ENCODE measurements at places on chromosomes 1 and 21.

DNA sequence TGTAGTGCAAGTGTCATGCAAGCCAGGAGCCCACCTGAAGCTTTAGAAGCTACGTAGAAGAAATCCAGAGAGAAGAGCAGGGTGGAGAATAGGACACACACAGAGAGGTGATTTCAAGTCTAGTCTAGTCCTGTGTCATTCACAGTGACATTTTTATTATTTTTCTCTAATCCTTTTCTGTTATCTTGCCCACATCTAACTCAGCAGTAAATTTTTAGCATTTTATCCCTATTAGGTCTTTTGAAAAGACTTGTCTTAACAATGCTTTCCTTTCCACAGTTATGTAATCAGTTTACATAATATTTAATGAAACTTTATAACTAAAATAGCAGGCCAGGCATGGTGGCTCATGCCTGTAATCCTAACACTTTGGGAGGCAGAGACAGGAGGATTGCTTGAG lies 198.6 kb downstream of the ADGRL2 start:
- no peak for DNase-seq

- no peak for DNase-seq
Measured at GRCh38 chr1:205928317-205928716, 14.9 kb downstream of the SLC26A9 start.

DNA sequence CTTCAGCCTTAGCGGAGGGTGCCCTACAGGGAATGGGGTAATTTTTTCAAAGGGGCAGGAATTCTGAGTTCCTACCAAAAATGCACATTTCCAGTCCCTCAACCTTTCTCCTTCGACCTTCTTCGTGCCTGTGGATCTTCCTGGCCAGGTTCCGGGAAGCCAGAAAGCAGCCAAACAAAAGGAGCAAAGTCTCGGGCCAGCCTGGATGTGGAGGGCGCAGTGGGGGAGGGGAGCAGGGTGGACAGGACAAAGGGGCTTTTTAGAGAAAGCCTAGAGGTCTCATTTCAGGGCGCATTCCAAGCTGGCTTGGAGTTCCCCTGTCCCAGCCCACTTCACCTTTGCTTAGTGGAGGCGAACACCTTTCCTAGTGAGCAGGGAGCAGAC lies 2.9 kb upstream of the INAVA start:
- no peak for DNase-seq

DNA sequence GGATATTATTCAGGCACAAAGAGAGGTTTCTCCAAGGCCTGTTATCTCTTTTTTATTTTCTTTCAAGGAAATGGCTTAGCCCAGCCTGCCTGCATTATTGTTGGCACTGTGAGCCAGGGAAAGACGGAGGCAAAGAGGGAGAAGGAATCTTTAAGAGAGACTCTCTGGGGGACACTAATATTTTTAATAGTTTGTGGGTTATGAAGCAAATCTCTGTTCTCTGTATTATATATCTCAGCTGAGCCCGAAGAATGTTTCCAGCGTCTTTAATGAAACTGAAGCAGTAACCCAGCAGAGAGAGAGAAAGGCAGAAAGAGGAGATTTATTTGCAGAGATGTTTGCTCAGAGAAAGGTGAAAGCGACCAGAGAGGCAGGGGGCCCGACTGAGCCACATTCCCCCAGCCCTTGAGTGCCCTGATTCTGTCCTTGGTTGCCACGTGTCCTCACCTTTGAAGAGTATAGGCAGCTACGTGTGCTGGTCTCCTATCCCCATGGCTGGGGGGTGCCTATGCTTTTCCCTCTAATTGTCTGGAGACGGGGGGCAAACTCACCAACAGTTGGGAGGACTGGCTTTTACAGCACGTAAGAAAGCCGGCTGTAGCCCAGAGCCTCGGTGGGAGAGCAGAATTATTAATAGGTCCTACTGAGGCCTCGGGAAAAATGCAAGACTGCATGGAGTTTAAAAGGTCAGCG lies 166.4 kb downstream of the TRABD2B start:
- DNase-seq, result no peak

DNA sequence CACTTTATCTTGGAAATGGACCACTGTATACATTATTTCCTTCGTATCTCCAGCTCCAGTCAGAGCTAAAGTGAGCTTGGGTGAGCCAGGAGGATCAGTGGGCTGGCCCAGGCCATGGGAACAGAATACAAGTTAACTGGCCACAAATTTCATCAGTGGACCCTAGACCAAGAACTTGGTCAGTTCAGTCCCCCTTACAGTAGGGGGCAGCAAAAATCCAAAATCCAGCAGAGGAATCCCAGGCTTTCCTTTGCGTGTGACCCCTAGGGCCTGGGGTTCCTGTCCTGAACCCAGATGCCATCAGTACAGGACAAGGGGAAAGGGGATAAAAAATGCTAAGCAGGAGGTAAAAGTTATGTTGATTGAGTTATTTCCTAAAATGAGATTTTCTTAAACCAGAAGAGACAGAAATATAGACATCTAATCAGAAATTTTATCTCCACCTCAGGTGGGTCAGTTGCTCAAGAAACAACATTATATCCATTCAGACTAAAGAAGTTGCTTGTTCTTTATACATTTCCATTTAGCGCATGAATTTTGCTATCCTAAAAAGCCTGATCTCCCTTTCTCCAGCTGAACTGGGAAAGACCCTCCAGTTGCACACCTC lies 24.1 kb upstream of the LCE5A start:
- no peak for DNase-seq

GRCh38 chr1:247047260-247047659 lies 31.4 kb downstream of the ZNF670 start:
- DNase-seq, result no peak

DNA sequence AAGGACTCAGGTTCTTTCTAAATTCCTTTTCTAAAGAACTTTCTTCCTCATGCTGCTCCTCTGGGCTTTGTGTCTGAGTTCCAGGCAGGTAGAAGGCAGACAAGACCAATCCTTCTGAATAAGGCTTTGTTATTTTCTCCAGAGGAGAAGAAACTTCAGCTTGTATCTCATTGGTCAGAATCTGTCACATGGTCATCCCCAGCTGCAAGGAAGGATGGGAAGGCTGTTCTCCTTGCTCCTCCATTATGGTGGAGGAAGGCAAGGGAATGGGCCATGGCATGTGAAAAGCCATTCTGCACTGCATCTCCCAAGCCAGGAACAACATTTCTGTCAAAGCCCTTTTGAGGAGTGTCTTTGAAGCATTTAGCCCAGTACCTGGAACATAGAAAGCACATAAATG lies 50.6 kb upstream of the NTPCR start:
- no peak for DNase-seq

DNA sequence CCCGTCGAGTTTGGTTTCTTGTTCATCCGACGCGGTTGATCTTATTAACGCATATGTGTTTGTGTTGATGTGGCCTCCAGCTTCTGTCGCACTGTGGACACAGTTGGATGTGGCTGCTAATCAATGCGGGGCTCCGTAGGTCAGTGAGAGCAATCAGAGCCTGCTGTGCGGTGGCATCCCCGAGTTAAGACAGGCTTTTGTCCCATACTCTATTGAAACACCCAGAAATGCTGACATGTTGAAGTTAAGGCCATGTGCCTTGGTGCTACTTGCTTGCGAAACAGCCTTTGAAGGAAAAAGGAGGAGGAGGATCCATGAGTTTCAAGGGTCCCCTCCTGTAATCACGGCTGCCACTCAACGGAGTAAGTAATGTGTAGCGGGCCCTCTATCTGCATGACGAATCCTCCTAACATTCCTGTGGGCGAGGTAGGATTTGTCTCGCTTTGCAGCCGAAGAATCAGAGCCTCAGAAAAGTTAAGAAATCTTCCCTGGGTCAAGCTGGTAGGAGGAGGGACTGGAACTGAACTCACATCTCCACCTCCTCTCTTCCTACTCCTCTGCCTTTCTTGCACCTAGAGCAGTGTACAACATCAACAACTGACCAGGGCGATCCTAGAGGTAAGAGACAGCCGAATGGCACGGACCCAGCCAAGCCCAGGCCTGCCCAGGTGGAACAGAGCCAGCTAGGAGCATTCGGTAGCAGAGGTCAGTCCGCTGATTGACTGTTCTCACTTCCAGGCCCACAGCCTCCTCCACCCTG lies 19.5 kb downstream of the PDE9A start:
- no peak for DNase-seq

GRCh38 chr1:228109962-228110488 lies 926 bp upstream of the MRPL55 start:
- DNase-seq, result no peak

GRCh38 chr1:214621236-214621635 lies 18.2 kb downstream of the CENPF start:
- no peak for DNase-seq
